Central memory CD8-positive, alpha-beta T cell (primary cell): ENCODE measurements at places on chromosomes 2 and 18.

DNA sequence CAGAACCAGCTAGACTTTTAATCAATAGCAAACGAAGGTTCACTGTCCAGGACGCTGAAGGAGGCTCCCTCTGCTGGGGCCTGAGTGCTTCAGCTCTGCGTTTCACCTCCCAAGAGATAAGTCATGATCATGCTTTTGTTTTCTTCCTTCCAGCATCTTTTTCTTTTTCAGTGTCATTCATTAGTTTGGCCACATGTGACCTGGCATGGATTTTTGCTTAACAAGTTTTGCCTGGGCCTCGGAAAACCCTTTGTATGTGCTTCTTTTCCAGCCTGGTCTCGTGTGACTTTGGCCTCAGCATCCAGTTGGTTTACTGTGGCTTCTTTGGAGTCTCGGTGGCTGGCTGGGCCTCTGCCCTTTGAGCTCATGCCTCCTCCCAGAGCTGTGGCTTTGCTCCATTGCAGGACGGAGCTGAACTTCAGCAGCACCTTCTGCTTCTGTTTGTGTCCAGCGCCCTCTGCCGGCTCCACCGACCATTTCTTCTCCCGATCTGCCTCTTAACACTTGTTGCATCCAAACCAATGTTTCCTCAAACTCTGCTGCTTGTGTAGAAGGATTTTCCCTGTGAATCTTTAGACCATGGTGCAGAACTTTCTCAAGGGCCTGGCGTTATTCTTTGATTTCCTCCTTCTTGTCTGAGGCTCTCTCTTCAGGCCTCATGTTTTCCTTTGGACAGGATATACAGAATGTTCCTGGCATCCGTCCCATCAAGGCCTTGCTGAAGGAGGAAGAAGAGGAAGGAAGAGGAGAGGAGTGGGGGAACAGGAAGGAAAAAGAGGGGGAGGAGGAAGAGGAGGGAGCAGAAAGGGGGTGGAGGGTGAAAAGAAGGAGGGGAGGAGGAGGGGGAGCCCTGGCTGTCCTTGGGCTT lies 23.6 kb upstream of the HES6 start:
- peaks cover 7% of the 10 kb centered on the region for H3K4me1 ChIP-seq
- H3K36me3 ChIP-seq: peaks cover 11% of the 10 kb centered on the region
- H3K27me3 ChIP-seq: no peaks in the 10 kb centered on the region
- peak overlapping the region; percentile 51 for H3K27ac ChIP-seq

GRCh38 chr2:44120428-44120827 lies 48.2 kb upstream of the PPM1B start:
- no peaks in the 10 kb centered on the region for H3K4me1 ChIP-seq
- no peak for DNase-seq
- no peak overlapping the region for H3K27ac ChIP-seq
- no peaks in the 10 kb centered on the region for H3K36me3 ChIP-seq
- H3K27me3 ChIP-seq: peaks cover 16% of the 10 kb centered on the region

DNA sequence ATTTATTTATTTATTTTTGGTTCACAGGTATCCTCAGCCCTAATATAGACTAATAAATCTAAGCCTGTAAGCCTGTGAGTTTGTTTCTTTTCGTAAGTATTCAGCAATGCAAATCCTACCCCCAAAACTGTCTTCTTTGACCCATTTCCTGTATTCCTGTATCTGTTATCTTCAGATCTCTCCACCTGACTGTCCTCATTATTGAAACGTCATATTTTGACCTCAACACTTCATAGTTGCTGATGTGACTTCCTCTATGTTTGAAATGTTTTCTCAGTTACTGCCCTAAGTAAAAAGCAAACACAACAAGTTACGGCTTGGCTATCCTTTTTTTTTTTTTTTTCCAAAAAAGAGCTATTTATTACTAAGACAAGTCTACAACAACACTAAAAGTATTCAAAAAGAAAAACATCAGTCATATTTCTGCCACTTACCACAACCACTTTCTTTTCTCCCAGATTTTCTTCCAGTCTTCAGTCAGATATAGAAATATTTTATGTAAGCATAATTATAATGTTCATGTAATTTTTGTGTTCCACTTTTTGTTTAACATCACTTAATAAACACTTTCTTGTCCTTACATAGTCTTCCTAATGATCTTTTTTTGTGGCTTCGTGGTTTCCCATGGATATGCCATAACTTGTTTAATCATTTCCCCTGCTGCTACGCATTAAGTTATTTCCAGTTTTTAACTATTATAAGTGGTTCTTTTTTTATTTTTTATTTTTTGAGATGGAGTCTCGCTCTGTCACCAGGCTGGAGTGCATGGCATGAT lies 45.0 kb upstream of the EML4 start:
- peak overlapping the region; percentile 44 for H3K27ac ChIP-seq
- peak overlapping the region; percentile 23 for H3K4me3 ChIP-seq
- DNase-seq: no peak
- H3K27me3 ChIP-seq: no peaks in the 10 kb centered on the region
- H3K36me3 ChIP-seq: peaks cover 5% of the 10 kb centered on the region

DNA sequence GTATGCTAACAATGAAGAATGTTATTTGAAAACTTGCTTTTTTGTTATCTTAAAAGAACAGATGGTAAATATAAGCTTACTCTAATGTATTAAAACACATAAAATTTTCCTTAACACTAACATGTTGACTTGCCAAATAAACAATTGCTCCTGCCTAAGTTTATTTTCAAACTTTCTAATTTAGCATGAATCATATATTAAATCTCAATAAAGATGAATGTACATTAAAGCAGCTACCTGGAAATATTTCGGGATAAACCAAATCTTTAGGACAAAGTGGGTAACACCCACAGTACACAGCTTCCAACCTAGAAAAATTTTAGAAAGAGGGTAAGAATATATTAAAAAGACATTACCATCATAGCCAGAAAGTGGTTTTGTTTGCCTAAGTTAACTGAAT lies 567.4 kb downstream of the ZEB2 start:
- H3K36me3 ChIP-seq: peaks cover 3% of the 10 kb centered on the region
- no peak overlapping the region for H3K4me3 ChIP-seq
- H3K27ac ChIP-seq: no peak overlapping the region
- H3K4me1 ChIP-seq: no peaks in the 10 kb centered on the region
- no peak for DNase-seq
- no peaks in the 10 kb centered on the region for H3K27me3 ChIP-seq

DNA sequence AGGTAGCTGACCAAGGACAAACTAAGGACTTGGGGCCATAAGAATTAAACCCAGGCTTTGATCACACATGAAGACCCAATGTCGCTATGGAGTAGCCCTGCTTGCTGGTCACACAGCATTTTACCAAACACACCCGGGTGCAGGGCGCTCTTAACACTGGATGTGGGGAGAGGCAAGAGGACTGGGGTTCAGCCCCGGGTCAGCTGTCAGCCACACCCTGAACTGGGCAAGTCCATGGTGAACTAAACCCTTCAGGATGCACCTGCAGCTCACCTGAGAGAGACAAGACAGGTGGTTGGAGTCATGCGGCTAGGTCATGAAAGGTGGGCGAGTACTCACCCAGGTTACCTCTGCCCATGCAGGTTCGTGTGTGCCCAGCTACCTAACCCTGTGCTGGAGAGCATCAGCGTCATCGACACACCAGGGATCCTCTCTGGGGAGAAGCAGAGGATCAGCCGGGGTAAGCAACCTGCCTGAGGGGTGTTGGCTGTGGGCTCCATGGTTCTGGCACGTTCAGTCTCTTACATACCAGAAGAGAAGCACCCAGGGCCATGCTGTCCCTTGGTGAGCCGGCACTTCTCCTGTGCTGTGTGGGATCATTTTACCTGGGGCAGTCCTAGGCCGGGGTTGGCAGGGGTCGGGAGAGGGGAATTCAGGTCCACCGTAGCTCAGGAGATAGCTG lies 15.2 kb downstream of the EHD3 start:
- H3K36me3 ChIP-seq: no peaks in the 10 kb centered on the region
- H3K4me3 ChIP-seq: no peak overlapping the region
- no peak overlapping the region for H3K27ac ChIP-seq

DNA sequence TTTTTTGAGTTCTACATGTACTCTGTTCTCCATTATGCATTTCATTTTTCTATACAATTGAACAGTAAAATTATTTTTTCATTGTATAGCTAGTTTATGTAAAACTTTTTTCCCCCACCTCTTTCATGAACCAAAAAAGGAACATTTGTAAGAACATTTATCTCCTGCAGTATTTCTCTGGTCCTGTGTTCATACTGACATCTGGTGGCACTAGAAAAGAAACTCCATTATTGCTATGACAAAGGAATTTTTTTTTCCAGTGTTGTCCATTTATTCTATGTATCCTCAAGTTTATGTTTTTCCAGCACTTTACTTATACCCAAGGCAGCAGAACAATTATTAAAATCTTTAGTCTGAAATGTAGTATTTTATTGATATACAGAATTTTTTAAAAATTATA lies 27.4 kb upstream of the CHAC2 start:
- no peak overlapping the region for H3K4me3 ChIP-seq
- no peak for DNase-seq
- no peaks in the 10 kb centered on the region for H3K36me3 ChIP-seq
- H3K27me3 ChIP-seq: no peaks in the 10 kb centered on the region
- H3K4me1 ChIP-seq: peaks cover 14% of the 10 kb centered on the region

- no peaks in the 10 kb centered on the region for H3K36me3 ChIP-seq
- no peaks in the 10 kb centered on the region for H3K27me3 ChIP-seq
- DNase-seq: no peak
- H3K4me1 ChIP-seq: no peaks in the 10 kb centered on the region
- H3K4me3 ChIP-seq: no peak overlapping the region
Measured at GRCh38 chr2:27849558-27850205, 40.5 kb downstream of the RBKS start.

DNA sequence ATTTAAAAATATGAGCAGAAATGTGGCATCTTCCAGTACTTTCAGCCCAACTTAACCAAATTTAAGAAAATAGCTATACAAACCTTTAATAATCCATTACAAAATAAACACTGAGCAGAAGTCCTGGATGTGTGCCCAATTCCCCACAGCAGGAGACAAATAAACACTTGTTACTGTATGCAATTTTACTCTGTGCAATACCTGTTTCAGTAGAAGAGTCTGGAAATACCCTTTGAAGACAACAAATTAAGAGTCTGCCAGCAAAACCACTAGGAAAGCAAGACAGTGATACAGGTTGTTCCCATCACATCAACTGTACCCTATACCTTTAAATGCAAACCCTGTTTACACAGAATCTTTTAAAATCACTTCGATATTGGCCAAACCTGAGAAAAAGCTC lies 41.4 kb upstream of the RNU4ATAC start:
- no peak overlapping the region for H3K4me3 ChIP-seq
- no peak overlapping the region for H3K27ac ChIP-seq
- DNase-seq: no peak
- peaks cover 33% of the 10 kb centered on the region for H3K4me1 ChIP-seq
- H3K27me3 ChIP-seq: no peaks in the 10 kb centered on the region
